Activated CD8-positive, alpha-beta memory T cell treated with anti-CD3 and anti-CD28 coated beads for 48 hours (primary cell): ENCODE measurements at places on chromosomes 6 and 20.
A peak's percentile ranks its signal among the peaks of the same experiment; 100 is the strongest.

DNA sequence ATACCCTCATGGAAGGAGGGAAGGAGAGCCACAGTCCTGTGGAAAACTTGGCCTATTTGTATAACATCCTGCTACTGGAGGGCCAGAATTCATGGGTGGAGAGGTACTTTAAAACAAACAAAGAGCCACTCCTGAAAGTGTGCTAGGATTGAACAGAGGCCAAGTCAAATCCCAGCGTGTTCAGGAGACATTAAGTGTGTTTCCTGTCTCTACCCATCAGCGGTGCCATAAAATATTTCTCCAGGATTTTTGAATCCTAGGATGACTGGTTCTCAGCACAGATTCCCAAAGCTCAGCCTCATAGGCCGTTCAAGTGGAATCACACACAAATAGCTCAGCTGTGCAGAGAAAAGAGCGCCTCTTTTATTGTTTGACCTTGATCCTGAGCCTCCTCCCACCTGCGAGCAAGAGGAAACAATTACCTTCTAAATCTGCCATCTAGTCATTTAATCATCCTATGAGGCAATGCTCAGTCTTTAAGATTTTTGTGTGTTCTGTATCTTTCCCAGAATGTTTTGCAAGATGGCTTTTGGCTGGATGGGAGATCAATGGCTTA lies 31.8 kb upstream of the RALGAPA2 start:
- DNase-seq, result no peak

GRCh38 chr6:1062786-1063545 lies 248.9 kb upstream of the FOXQ1 start:
- no peak for DNase-seq

DNA sequence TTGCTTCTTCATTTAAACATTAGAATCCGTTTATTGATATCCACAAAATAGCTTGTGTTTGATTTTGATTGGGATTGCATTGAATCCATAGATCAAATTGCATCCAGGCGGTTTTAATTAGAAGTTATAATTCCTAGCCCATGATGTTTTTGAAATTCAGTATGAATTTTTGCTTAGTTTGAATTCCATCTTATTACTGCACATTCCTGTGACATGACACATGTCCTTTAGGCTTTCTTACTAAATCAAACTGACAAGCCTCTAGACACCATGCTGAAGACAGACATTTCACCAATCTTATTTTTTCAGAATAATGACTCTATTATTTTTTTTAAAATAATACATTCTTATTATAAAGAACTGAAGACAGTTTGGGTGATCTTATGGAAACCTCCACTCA lies 21.4 kb upstream of the PI16 start:
- no peak for DNase-seq

GRCh38 chr6:100517106-100517505 lies 52.4 kb upstream of the SIM1 start:
- DNase-seq, result no peak

- DNase-seq, result no peak
These were observed 29.2 kb downstream of the OSBPL2 start for GRCh38 chr20:62267543-62267942.

DNA sequence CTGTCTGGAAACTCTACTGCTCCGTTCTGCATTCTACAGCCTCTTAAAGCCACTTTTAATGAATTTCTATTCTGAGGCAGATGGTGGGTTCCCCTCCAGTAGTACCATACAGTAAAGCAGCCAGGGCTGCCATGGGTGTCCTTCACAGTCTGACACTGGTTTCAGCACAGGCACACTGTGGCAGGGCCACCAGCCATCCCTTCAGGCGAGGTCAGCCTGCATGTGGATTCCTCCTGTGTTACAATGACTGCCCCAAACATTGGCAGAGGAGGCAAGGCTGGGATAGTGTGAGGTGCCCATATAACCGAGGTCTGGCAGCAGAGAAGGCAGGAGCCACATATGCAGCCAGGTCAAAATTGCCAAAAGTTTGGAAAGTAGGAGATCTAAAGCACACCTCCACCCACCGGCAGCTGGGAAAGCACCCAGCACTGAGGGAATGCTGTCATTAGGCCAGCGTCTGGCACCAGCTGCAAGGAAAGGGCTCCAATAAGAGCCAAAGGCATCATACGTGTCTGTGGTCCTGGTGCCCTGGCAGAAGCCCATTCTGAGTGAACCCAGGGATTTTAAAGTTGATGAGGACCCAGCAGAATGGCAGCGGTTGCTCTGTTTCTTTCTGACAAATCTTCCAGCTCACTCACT lies 24.0 kb downstream of the STK35 start:
- DNase-seq, result no peak

- DNase-seq, result no peak
These were observed 100.7 kb upstream of the SCP2D1 start for GRCh38 chr20:18712882-18713281.

GRCh38 chr6:26660000-26660361 lies 435 bp upstream of the ZNF322 start:
- DNase-seq, result no peak

DNA sequence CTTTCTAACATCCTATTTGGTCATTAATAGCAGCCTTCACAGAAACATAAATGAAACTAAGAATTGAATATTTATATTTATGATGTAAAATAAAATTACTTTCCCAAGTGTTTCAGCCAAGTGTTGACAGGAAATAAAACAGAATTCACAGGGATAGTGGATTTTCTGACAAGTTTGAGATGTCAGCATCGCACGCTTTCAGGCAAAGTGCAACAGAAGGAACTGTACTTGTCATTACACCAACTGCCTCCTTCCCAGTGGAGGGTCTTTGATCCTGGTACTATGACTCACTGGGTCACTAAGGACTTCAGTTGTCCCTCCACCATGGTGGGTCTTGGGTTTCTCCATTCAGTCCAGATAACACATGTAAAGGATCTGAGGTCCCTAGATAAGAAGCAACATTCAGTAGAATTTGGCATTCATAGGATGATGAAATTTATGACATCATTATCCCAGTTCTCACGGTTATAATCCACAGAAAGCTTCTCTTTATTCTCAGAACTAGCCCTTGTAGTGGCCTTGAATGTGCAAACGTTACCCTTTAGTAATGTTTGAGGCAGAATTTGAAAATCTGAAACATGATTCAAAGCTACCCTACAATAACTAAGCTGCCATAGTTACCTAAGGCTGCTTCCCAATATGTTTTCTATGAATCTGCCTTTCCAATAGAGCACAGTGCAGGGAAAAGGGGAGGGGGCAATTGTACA lies 3.8 kb upstream of the TNFAIP3 start:
- DNase-seq, result no peak

GRCh38 chr20:36399147-36399968 lies 93.2 kb downstream of the DLGAP4 start:
- DNase-seq, result peak; percentile 16

GRCh38 chr6:308768-309167 lies 16.5 kb downstream of the DUSP22 start:
- DNase-seq, result no peak

GRCh38 chr6:94562846-94563245 lies 1014.5 kb upstream of the MANEA start:
- no peak for DNase-seq

- no peak for DNase-seq
These were observed 18.5 kb downstream of the ATP9A start for GRCh38 chr20:51749674-51750036.

DNA sequence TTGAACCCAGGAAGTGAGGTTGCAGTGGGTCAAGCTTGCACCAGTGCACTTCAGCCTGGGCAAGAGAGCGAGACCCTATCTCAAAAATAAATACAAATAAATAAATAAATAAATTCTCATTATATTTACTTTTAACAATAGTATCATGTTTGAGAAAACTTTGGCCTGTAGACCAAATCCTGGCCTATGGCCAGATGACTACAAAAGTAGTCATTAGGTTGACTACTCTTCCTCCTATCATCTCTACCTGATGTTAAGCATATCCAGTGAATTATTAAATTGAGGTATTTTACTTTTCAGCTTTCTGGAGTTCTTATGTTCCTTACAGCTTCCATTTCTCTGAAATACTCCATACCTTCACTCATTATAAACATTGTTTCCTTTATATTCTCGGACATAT lies 280.6 kb downstream of the LAMA2 start:
- DNase-seq, result no peak

GRCh38 chr6:114033606-114034005 lies 62.7 kb upstream of the HDAC2 start:
- no peak for DNase-seq

DNA sequence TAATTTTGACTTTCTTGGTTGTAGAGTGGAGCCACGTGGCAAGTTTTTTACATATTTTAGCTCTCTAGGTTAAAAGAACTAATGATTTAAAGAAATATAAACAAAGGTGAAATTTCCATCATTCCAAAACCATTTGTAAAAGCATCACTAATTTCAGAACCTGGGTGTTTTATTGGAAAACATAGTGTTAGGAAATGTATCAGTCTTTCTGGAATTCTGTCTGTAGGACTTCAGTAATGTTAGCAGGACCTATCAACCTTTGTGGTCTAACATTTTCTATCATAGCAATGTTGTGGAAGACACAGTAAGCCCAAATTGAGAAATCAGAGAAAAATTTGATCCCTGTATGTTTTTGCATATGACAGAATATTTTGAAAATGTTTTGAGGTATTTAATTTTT lies 28.3 kb downstream of the L3MBTL3 start:
- no peak for DNase-seq

DNA sequence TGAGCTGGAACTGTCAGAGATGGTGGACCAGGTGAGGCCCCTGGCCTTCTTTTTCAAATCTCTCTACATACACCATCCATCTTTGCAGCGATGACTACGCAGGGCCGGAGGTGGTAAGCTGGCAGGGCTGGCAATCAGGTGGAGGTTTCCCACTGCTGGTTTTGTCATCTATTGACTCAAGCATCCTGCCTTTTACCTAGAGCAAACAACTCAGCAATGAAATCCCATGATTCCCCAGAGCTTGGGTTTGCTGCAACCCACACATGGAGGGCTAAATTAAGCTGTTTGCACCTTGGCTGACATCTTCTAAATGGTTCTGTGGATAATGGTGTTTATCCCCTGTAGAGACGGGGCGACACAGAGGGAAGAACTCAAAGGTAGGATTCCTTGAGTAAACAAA lies 170.2 kb downstream of the SCP2D1 start:
- DNase-seq, result no peak

DNA sequence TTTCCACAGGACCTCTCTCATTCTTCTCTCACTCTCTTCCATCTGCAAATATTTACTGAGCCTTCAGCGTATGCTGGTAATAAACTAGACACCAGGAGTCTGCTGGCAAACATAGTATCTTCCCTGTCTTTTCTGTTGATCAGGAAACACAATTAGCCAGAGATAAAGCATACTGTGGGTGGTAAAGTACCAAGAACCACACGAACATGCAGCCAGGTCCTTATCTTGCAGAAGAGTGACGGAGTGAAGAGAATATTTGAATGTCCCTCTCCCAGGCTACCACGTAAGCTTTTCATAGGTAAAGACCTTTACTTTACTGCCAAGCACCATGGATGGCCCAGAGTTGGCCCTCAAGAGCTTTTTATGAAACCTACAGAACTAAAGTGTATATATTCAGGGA lies 13.3 kb downstream of the FHL5 start:
- DNase-seq, result no peak

DNA sequence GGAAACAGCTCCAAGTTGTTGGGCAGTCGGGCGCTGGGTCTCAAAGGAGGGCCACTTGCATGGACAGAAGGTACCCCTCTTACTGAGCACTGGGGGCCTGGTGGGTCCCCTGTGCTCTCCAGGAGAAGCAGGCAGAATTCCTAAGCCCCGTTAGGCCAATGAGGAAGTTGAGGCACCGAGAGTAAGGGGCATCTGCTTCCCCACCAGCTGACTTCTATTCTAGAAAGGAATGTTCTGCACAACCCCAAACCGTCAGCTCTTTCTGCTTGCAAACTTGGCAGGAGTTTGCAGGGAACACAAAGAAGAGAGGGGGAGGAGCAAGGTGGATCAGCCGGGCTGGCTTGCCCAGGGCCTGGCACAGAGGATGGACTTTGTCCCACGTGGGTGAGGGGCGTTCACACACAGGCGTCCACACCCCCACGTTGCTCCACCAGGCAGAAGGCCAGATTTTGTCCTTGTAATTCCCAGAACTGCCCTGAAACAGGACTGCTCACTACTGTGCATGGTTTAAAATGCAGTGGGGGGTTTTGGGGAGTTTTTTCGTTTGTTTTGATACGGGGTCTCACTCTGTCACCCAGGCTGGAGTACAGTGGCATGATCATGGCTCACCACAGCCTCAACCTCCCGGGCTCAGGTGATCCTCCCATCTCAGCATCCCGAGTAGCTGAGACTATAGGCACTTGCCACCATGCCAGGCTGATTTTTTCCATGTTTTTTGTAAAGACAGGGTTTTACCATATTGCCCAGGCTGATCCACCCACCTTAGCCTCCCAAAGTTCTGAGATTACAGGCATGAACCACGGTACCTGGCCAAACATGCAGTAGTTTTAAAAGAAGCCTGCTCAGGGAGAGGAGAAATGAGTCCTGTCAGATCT lies 93.3 kb downstream of the SNX5 start:
- no peak for DNase-seq

DNA sequence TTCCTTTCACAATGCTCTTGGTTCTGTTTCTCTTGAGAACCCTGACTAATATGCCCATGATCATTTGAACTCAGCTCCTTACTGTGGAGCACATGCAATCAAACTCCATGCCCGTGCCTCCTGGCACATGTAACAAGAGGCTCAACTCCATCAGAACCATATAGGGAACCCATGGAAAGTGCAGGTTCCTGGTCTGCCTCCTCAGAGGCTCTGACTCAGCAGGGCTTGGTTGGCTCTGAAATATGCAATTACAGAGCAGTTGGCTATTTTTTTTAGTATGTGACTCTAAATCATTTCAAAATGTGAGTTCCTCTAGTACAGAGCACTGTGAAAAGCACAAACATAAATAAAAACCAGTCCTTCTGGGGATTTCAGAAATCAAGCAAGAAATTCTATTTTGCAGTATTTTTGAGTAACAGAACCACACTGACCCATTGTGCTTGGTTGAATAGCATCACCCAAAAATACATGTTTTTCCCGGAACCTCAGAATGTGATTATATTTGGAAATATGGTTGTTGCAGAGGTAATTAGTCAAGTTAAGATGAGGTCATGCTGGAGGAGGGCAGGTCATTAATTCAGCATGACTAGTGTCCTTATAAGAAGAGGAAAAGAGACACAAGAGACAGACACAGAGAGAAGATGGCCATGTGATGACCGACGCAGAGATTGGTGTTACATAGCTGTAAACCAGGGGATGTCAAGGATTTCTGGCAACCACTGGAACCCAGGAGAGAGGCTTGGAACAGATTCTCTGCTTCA lies 13.2 kb upstream of the MAP3K4 start:
- DNase-seq, result no peak

GRCh38 chr20:32057656-32058184 lies 5.7 kb downstream of the HCK start:
- DNase-seq, result no peak

- no peak for DNase-seq
These were observed 15.4 kb downstream of the SRC start for GRCh38 chr20:37361336-37361735.
